ENCODE measurements at places on chromosomes 7 and 10.

DNA sequence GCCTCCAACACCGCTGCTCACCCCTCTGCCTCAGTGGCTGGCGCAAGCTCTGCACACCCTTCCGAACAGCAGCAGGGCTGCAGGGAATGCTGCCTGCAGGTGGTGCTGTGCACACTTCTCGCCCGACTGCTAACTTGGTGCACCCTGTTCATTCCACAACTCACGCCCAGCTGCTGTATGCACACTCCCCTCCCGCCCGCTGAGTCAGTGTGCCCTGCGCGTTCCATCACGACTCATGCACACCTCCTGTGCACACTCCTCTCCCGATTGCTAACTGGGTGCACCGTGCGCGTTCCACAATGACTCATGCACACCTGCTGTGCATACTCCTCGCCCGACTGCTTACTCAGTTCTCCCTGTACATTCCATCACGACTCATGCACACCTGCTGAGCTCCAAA is 21.5 kb downstream of the ADARB2 start:
- no peak for DNase-seq

GRCh38 chr7:15554081-15554480 is 7.7 kb downstream of the AGMO start:
- DNase-seq, result no peak

GRCh38 chr10:106716381-106716780 is 448.1 kb downstream of the SORCS1 start:
- no peak for DNase-seq

DNA sequence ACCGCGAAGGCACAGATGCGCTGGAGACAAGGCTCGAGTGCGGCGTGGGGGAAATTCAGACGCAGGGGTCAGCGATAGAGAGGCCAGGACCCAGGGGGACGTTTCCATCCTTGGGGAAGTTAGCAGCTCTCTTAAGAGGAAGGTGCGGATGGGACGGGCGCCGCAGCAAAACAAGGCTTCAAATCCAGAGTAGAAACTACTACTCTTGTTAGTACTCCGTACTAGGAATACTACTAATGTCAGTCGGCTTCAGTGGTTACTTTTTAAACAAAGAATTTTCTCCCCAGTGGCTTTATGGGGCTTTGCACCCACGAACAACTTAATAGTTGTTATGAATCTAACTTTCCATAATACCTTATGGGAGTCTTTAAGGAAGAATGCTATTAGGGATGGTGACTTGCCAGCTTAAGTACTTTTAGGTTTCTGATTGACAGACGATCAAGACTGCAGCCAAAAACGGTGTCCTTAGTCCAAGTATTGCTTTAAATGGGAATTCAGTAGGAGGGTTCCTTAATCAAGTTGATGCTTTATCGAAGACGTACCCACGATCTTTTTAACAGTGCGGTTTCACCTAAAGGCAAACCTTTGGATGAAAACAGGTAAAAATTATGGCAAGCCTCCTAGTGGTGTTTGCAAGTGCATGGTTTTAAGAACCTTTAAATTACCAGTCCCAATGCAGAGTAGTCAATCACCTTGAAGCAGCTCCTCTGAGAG is 812 bp upstream of the IDE start:
- peak; percentile 81 for DNase-seq
